ENCODE measurements at places on chromosomes 6 and 20.

DNA sequence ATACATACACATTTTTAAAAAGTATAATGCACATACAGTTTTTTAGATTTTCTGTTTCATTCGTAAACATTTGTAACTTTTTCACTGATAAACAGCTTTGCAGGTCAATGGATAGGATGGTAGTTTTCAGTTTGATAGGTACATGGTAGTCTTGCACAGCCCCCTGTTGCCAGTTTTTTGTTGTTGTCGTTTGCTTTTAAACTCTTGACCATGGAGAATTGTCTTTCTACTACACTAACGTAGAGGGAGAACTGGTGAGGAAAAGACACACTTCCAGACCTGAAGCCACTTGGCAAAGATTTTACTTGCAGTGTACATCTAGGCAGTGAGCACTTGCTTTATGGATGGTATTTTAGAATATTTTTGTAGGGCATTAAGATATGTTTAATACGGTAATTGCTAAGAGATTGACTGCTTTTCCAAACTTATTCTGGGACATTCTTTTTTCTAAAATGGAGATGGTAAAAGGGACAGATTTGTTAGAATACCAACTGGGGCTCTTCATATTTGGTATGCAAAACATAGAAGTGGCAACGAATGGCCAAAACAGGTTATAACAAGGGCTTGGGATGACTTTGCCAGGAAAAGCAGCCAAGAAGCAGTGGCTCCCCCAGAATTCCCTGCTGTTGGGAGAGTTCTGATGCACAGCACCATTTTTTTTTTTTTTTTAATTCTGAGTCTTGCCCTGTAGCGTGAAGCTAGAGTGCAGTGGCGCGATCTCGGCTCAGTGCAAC is 1.5 kb downstream of the PYGB start:
- no peak for DNase-seq

- no peak for DNase-seq
These were observed 261.1 kb downstream of the SAMD5 start for GRCh38 chr6:147769496-147770087.

- no peak for DNase-seq
These were observed 21.2 kb downstream of the RAMACL start for GRCh38 chr6:166565084-166565967.

DNA sequence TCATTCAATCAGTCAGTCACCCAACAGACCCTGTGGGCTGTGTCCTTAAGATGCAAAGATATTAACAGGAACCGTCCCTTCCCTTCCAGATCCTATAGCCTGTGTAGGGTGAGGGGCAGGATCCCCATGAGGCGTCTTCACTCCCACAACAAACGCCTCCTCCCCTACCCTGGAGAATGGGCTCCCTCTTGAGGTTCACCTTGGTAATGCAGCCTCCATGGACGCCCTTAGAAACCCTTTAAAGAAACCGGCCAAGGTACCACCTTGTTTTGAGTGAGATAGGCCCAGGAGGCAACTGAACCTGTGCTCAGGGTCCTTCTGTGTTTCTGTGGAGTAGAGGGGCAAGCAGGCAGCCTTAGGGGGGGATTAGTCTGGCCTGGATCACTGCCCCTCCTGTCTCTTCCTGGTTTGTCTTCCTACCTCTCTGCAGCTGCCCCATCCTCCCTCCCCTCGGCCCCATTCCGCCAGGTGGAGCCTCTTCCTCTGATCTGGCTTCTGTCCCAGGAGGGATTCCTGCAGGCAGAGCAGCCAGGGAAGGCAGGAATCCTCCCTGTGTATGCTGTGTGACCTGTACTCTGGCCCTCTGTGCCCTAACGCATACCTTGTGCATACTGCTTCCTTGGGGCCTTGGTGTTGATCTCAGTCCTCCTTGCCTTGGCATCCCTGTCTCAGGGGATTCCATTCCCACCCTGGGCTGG is 6.6 kb upstream of the GUCA1A start:
- DNase-seq, result peak; percentile 6

- no peak for DNase-seq
These were observed 187.1 kb downstream of the MYLK4 start for GRCh38 chr6:2563635-2564034.

- DNase-seq, result no peak
These were observed 58.9 kb downstream of the IPCEF1 start for GRCh38 chr6:154297721-154298120.

DNA sequence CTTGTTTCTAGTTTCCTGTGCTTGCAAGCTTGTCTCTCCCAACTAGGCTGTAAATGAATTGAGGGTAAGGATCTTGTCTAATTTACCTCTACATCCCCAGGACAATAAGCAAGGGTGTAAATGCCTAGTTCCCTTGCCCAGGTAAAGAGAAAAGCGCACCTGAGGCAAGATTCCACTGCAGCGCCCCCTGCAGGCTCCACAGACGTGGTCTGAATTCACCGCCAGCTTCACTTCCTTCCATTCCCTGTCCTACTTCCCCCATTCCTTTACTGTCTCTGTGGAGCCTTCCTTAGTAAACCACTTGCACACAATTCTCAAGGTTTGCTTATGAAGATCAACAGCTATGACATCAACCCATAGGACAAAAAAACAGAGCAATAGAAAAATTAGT is 42.3 kb downstream of the ANKEF1 start:
- DNase-seq, result no peak

- DNase-seq, result no peak
These were observed 125.3 kb downstream of the ATXN1 start for GRCh38 chr6:16635810-16636602.

DNA sequence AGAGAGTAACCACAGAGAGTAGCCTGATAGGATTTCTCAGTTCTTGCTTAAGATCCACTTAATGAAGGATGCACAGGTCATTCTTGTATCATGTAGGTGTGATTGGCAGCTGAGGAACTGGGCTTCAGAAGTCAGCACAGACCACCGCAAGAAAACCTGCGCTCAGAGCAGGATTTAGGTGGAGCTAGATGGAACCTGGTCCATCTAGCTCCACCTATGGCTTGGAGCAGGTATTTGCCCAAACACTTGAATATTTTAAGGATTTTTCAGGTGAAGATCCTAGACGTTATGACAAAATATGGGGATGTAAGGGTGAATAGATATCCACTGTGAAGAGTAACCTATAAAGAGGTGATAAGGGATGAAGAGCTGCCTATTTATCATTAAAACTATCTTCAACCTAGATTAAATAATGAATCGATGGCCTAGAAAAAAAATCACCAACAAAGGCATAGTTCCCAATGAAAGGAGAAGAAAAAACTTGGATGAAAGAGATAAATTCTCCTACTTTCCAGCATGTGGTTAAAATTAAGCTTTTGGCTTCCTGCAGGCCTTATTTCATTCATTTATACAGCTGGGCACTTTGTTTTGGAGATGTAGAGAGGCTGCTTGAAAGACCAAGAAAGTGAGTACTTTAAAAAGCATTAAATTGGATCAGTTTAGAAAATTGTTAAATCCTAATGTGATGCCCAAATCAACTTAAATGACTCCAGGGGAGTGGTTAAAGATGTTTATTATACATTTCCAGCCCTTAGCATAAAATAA is 778.4 kb upstream of the GJE1 start:
- DNase-seq, result no peak

GRCh38 chr6:130381459-130382380 is 15.9 kb downstream of the TMEM200A start:
- no peak for DNase-seq

- no peak for DNase-seq
These were observed 429.1 kb downstream of the HTR1B start for GRCh38 chr6:77034161-77034560.

GRCh38 chr6:7111095-7111690 is 3.4 kb downstream of the RREB1 start:
- DNase-seq, result no peak

GRCh38 chr6:38632490-38632889 is 7.2 kb downstream of the BTBD9 start:
- no peak for DNase-seq

GRCh38 chr20:46216770-46217464 is 91.4 kb downstream of the CDH22 start:
- no peak for DNase-seq

GRCh38 chr20:11807054-11808048 is 110.3 kb upstream of the BTBD3 start:
- DNase-seq, result no peak

DNA sequence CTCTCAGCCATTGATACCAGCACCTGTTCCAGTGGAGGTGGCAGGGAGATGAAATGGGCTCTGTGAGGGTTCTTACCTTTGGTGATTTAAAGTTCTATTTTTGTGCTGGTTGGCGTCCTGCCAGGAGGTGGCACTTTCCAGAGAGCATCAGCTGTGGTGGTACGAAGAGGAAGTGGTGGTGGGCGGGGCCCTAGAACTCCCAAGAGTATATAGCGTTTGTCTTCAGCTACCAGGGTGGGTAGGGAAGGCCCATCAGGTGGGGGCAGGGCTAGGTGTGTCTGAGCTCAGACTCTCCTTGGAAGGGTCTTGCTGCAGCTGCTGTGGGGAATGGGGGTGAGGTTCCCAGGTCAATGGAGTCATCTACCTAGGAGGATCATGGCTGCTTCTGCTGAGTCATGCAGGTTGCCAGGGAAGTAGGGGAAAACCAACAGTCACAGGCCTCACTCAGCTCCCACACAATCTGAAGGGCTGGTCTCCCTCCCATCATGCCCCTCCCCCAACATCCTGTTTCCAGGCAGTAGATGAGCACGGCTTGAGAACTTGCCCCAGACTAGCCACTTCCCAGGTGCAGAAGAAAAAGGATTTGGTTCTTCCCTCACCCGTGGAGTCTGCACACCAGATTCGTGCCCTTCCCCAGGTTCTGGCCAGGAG is 46.6 kb downstream of the MOXD1 start:
- no peak for DNase-seq

DNA sequence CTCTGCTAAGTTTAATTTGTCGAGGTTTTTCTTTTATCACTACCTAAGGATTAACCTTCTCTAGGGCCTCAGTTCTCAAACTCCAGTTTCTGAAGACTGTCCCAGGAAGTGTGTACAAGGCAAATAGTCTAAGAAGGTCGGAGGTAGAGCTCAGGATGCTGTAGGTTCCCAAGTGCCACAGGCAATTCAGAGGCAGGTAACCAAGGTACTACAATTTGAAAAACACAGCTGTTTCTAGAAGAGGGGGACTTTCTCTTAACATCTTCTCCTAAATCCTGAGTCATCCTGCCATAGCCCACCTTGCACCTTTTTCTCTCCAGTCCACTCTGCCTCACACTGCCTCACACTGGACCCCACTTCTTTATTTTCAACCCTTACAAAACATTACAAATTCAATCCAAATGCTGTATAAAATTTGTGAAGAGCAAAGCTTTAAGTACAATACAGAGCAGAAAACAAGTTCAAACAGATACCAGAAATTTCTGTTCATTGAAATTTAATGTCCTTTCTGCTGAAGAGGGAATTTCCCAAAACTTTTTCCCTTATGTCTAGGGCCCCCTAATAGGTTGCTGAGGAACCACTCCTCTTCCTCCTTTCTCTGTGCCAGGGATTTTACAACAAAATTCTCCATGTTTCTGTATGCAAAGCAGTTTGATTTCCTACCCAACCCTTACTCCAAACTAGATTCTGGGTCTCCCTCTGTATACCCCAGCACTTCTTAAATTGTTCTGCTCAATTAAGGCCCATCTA is 43.0 kb downstream of the FRK start:
- DNase-seq, result no peak

DNA sequence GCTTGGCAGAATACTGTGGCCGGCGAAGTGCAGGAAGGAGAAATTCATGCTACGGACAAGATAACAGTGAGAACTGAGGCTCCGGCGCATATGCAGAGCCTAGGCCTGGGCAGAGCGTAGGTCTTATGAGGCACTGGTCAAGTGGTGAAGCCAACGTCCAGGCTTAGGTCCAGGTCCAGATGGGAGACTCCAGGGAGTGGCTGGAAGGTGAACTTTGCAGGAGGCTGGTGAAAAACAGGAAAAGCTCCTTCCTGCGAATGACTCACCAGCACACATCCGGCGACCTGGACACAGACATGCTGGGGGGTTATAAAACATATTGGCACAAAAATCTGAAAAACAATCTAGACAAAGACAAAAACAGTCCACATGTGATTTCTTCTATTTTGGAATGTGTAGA is 15.4 kb downstream of the C6orf141 start:
- no peak for DNase-seq

- DNase-seq, result no peak
These were observed 156.3 kb downstream of the SCML4 start for GRCh38 chr6:107667790-107668189.

- DNase-seq, result no peak
These were observed 20.8 kb upstream of the EMILIN3 start for GRCh38 chr20:41387444-41387851.

DNA sequence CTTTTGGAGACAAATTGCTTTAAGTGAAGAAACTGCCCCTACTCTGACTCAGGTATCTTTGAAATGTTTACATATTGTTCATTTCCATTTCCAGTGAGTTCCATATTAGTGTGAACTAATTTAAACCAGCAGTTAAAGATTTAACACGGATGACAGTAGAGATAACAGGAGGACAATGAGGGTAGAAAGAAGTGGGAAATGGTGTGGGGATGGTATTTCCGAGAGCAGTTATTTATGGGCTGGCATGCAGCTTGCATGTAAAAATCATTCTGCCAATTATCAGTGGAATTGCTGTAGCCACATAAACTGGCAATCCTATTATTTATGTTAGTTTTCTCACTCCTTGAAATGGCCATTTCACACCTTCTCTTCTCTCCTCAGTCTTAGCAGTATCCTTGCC is 8.6 kb upstream of the ADGRF5 start:
- no peak for DNase-seq

DNA sequence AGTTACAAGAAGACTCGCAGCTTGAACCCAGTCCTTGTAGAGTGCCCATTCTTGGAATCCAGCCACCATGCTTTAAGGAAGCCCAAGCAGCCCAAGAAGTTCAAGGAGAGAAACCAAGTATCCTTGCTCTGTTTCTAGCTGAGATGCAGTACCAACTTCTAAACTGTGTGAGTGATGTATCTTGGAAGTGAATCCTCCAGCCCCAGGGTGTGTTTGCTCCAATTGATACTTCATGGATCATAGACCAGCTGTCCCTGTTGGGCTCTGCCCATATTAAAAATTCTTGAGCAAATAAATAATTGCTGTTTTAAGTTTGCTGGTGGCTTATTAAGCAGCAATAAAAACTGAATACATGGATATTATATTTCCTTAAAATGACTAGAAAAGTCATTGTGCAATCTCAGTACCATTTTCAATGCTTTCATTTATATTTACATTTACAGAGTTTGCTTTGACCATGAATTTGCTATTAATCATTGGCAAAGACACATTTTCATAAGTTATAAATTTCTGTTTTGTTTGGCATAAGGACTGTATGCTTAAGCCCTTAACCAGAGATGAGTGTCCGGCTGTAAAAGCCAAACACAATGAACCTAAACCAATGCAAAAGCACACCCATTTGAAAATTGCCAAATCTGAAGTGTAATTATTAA is 9.2 kb downstream of the SPTLC3 start:
- DNase-seq, result no peak

DNA sequence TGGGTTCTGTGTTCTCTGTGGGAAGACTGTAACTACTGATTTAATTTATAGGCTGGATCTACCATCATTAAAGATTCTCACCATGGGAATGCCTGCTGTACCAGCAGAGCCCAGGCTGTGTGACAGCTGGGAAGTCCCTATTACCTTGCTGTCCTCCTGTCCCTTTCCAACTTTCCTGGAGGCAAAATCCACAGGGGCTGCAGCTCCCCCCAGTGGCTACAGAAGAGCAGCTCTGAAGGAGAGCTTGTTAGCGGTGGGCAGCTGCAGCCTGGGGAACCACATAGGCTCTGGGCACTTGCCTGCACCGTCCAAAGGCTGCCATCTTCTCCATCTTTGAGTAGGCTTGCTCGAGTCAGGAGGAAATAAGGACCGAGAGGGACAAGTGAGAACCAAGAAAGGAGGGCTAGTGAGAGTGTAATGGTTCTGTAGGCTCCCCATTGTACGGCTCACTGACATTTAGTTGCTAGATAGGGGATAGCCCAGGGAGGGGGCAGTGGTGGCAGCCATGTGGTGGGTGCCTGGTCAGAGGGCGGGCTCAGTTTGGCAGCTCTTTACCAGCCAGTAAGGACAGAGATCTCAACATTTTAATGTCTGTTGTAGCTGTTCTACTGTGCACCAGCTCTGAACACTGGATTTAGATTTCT is 155.1 kb upstream of the MLIP start:
- peak; percentile 48 for DNase-seq

Measured in hypothalamus (tissue), 51 donors.